ENCODE measurements at places on chromosomes 4 and X.

- no peak for DNase-seq
Measured at GRCh38 chrX:15328131-15328530, 7.2 kb downstream of the PIGA start.

DNA sequence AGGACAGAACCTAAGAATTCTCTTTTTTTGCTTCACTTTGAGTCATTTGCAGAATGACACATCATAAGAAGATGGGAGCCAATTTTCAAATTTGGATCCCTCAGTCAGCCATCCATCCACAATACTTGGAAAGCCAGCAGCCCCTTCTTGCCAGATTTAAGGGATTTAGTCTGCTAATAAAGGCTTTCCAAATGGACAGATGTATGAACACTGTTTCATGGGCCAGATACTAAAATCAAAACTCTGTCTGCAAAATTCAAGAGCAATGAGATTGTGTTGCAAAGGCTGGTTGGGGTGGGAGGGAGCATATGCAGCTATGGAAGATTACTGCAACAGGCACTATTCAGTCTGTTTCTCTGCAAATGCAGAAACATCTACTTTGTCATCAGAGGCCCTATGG, 37.7 kb upstream of the KCNIP4 start:
- DNase-seq: no peak

DNA sequence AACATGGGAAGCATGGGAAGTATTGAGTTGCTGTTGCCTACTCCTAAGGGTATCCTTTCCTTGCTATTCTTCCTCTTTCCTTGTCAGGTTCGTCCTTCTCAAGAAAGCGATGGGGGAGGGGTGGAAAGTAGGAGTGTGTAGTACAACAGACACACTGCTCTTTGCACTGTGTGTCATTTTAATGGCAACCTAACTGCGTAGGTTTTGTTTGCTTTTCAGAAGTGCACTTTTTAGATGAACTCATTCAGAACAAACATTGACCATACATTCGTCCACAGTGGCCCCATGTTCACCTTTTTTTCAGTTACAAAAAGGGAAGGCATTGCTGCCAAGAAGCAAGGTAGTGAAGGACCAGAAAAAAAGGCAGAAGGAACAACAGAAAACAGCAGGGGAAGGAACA, 10.2 kb upstream of the YIPF6 start:
- DNase-seq: no peak

- DNase-seq: no peak
Measured at GRCh38 chr4:16194214-16194613, 32.1 kb downstream of the TAPT1 start.

GRCh38 chr4:121799208-121799823, 1.8 kb upstream of the EXOSC9 start:
- no peak for DNase-seq

- DNase-seq: no peak
Measured at GRCh38 chrX:15158736-15159406, 111.0 kb downstream of the ASB9 start.
